Stimulated activated CD4-positive, alpha-beta T cell treated with anti-CD3 and anti-CD28 coated beads, TNF-alpha, amount 100 ng/mL, for 4 hours (primary cell): ENCODE measurements at places on chromosomes 5 and 9.

DNA sequence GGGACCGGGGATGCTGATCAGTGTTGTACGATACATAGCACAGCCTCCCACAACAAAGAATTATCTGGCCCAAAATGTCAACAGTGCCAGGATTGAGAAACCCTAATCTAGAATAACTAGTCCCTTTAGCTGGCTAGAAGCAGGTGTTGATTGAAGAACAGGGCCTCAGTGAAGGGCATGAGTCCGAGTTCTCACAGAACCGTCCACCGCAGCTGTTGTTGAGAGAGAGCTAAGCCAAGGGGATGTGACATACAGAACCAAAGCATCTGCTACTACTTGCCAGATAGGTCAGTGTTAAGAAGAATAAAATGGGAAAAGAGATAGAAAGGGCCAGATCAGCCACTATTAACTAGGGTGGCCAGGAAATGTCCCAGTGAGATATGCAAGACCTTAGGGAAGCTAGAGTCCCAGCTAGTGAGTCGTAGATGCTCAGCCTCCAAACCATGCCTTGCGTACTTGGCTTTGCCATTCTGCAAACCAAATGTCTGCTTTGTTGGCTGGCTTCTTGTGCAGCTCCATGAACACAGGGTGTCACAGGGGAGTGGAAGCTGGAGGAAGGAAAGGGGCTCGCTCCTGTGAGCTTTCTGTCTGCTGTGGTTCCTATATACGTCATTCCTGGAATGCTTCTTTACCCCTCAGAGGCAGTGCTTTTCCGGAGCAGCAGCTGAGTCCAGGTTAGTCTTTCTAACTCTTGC lies 68.9 kb downstream of the FBXO38 start:
- no peak for DNase-seq

DNA sequence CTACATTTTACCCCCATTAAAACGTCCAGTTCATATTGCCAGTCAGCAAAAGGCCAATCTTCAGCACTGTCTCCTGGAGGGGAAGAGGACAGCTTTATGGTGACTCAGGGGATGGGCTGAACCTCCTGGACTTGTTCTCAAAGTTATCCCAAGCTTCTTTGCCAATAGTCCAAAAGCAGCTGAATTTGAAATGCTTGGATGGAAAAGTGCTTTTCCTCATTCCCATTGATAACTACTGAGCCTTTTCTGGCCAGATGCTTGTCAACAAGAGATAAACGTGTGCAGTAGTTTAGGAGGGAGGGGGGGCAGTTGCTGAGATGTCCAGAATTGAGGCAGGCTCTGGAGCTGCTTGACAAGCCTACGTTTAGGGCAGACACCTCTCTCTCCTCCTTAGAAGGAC lies 43.5 kb downstream of the MTX3 start:
- DNase-seq: no peak

DNA sequence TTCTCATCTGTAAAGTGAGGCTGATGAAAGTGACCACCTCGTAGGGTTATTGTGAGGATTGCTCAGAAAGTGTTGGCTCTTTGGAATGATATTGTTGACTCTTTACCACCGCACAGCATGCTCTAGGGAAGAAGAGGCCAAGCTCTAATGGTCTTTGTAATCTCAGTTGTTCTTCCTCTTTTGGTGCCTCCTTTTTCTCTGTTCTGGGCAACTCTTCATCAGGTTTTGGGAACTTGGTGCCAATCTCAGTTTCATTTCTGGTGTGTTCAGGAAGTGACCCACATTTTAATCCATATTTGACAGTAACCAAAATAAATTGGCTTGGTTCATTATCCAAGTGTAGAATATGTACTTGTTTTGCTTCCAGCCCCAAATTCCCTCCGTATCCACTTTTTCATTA lies 25.1 kb downstream of the ARHGAP26 start:
- DNase-seq: no peak

GRCh38 chr5:93107141-93107540 lies 473.9 kb downstream of the NR2F1-AS1 start:
- DNase-seq: no peak

- no peak for DNase-seq
These were observed 37.8 kb downstream of the GOLPH3 start for GRCh38 chr5:32136342-32136741.

DNA sequence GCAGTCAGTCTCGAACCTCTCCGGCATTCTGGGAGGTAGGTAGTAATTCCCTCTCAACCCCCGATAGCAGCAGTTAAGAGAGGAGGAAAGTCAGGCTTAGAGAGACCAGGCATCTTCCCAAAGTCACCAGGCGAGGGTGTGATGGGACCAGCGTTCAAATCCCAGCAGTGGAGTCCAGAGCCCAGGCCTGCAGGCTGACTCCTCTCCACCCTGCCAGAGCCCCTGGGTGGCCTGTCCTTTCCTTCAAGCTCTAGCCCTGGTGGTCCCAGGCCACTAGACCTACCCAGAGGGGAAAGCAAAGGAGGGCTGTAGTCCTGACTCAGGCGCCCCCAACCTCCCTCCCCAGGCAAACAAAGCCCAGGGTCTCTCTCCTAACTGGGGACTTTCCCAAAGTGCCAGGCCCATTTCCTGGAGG lies 4.2 kb upstream of the NR5A1 start:
- DNase-seq: no peak

DNA sequence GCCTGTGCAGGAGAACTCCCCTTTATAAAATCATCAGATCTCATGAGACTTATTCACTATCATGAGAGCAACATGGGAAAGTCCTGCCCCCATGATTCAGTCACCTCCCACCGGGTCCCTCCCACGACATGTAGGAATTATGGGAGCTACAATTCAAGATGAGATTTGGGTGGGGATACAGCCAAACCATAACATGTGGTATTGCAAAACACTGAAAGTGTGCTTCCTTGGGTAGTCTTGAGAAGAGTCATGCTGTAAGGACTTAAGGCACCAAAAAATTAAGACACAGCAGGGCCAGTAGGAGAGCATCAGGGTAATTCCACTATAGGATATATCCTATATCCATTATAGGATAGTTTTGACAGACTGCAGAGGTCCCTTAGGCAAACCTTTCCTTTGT lies 29.4 kb upstream of the GDNF start:
- no peak for DNase-seq

DNA sequence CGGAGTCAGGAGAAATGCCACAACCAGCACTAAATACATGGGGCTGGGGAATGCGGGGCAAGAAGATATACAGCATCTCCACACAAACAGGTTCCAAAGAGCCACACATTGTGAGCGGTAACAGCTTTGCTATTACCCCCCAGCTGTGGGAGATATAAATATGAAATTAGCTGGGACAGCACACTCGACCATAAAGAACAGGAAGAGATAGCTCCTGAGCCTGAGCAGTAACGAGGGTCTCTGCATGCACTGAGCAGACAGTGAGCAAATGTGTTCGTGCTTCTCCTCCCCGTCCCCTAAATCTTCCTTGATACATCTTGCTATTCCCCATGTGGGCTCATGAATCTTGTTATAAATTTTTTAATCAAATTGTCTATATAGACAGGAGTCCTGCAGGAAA lies 53.1 kb downstream of the ADAMTS2 start:
- DNase-seq: no peak

DNA sequence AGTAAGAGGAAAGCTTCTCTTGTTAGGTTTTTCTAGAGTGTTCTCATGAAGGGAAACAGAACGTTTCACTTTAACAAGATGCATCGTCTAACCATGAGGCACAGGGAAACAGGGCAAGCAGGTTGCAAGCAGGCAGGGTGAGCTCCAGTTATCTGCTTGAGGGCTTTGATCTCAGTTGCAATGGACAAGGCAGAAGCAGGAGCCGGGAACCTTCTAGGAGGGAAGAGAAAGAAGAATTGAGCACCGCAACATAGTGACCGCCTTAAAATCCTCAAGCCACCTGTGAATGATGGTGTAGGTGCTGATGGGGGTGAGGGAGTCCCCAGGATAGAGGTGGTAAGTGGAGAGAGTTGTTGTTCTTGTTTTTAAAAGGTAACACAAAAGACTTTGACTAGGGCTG lies 22.9 kb upstream of the ZSWIM6 start:
- DNase-seq: no peak

DNA sequence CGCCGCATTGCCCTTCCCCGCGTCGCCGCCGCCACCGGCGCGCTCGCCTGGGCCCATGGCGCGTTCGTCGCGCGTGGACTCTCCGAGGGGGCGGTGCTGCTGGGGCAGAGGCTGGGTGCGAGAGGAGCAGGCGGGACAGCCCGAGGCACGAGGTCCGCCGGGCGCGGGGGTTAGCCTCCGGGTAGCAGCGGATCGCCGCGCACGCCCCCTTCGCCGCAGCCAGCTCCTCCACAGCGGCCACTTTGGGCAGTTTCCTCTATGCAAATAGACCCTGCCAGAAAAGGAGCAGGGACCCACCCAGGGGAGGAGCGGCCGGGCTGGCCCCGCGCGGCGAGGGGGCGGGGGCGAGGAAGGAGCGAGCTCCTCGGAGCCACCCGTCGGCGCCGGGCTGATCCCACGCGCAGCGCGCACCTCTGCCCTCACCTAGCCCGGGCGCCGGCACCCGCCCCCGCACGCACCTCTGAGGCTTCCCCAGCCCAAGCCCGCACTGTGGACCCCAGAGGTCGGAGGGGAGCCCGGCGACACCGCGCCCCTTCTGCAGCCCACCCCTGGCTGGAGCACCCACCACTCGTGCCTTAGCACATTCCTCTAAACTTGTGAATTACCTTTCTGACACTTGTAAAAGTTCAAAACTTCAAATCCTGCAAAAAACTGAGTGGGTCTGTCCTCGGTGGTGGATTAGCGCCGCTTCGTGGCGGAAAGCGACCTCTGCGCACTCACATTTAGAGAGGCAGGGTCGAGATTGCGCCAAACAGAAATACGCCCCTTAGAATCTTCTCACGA lies at the start of gene COL23A1:
Gene COL23A1, minus strand, starts transcription at position 253 of the 783 bp plus-strand sequence.
- DNase-seq: peak; percentile 29
